Activated CD4-positive, alpha-beta T cell treated with anti-CD3 and anti-CD28 coated beads for 1 hour (primary cell): ENCODE measurements at places on chromosomes 13 and 19.
A peak's percentile ranks its signal among the peaks of the same experiment; 100 is the strongest.

GRCh38 chr13:79382545-79383275, 23.3 kb downstream of the RBM26 start:
- DNase-seq = no peak

DNA sequence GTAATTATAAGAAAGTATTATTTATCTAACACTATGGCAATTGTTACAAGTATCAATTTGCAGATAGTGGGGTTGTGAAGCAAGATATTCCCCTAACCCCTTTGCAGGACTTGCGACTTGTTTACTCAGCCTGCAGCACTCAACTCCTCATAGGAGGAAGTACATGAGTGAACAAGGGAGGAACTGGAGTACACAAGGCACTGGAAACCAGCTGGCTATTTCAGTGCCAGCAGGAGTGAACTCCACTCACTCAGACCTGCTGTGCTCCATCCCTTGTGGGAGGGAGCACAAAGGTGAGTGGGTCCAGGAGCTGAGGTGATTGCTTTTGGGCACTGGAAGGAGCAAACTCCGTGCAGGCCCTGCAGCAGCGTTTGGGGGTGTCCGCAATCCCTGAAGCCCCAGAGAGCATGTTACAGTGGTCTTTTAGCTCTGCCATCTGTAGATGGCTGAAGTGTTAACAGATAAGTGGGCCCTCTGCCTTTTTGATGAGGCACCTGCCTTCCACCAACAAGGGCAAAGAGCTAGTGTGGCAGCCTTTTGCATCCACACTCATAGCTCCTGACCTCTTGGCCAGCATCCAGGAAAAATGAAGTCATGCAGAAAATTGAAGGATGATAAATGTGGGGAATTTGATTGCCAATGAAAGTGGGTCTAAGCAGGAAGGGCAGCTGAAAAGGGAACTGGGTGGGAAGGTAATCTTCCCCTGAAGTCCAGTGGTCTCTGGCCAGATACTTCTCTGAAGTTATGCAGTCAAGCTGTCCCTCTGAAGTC, 802.2 kb upstream of the MIR17HG start:
- DNase-seq = no peak

DNA sequence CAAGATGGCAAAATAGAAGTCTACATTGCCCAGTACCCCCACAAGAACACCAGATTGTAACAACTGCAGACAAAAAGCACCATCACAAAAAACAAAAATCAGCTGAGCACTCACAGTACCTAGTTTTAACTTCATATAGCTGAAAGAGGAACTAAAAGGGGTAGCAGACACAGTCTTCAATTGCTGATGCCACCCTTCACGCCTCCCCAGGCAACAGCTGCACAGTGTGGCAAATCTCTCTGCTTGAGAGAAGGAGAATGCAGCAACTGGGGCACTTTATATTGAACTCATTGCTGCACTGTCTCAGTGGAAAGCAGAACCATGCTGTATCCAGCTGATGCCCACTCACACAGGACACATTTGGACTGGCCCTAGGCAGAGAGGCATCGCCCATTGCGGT, 2714.5 kb upstream of the PCDH20 start:
- DNase-seq = no peak

- no peak for DNase-seq
These were observed 52.7 kb upstream of the MCF2L start for GRCh38 chr13:112916296-112916695.

DNA sequence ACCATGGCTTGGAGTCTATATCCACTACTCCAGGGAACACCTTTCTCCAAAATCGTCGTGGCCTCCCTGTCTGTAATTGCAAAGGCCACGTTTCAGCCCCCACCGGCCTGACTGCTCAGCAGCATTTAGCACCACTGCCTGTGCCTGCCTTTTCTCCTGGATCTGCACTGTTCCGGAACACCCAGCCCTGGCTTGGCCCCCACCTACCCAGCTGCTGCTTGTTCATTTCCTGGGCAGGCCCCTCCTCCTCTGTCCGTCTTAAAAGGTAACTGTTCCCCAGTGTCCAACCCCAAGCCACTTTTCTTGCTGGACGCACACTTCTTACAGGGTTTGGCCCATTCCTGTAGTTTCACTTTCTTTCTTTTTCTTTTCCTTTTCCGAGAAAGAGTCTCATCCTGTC, 8.5 kb upstream of the SYT5 start:
- no peak for DNase-seq

DNA sequence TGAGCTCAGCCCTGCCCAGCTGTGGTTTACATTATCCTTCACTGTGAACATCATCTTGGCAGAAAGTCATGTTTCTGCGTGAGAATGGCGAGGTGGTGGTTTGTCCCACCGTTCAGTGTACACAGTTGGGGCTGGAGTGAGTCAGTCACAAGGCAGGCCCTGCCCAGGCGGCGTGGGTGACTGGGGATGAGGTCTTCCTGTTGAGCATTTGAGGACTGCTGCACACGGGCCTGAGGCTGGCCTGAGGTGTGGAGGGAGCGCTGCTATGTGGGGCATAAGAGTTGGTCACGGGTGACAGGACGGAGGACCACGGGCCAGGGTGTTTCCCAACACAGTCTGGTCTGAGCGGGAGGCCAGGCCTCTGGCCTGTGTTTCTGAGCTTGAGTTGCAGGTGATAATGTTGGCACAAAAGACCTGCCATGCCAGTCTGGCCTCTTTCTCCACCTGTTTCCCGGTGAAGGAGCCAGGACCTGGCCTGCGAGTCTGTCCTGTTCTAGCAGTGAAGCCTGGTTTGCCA, 13.4 kb upstream of the C19orf33 start:
- DNase-seq = no peak

GRCh38 chr13:76425935-76426334, 460.3 kb downstream of the KCTD12 start:
- DNase-seq = no peak

GRCh38 chr13:74443631-74444030, 309.4 kb upstream of the KLF12 start:
- DNase-seq = no peak

DNA sequence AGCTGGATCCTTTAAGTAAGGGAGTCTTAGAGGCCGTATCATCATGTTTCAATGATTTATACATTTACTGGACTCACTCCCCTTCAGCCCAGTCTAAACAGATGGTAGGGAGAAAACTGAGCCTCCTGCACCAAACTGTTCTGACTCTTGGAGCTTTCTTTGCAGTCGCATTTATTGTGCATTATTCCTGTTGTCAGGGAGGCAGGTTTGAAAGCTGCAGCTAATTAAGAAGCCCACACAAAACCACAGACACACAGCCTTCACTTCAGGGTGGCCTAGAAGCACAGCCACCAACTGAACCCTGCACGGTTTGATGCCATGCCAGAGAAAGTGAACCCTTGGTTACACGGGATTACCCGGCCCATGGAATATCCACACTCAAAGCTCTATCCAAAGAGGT, 911.0 kb downstream of the UQCRFS1 start:
- no peak for DNase-seq

DNA sequence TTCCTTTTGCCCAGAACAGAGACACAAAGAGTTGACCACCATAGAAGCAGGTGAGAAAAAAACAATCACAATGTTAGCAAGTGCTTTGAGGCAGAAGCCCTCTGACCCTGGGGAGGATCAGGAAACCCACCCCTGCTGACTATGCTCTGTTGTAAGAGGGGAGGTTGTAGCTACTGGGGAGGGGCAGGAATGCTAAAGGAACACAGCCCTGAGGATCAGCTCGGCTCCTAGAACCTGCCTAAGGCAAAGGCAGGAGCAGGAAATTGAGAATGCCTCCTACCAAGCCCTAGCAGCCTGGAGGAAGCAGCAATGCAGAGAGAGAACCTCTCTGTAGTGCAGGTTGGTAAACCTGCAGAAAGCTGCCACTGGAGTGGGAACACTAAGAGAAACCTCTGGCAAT, 624.0 kb upstream of the KLF12 start:
- DNase-seq = no peak

DNA sequence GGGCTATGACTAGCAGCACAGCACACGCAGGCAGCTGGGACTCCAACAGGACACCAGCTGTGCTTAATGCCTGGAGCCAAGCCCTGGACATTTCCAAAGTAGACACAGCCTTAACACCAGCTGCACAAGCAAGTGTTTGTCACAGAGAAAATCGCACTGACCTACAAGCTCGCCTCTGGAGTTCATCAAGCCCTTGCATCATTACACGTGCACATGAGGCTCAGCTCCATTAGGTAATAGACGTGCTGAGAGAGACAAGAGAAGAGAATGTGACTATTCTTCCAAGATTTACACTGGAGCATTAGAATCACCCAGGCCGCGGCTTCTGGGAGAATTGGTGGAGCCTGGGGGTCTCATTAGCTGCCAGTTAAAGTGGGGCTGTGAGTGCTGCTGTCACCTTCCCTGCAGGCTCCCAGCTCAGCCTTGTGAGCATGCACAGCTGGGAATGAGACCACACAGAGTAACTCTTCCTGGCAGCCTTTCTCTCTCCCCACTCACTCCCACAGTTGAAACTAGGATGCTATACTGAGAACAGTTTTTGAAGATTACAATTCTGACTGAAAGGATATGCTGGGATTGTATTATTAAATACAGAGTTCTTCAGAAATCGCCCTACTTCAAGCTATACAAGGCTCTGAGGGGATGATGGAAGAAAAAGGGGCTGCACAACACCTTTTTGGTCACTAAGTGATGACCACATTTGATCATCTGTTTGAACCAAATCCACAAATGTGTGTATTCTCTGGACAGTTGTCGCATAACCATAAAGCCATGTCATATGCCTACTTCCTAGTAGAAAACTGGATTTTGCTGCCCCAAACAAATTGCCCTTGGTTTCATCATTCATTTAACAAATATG, 10.5 kb downstream of the STOML3 start:
- no peak for DNase-seq

DNA sequence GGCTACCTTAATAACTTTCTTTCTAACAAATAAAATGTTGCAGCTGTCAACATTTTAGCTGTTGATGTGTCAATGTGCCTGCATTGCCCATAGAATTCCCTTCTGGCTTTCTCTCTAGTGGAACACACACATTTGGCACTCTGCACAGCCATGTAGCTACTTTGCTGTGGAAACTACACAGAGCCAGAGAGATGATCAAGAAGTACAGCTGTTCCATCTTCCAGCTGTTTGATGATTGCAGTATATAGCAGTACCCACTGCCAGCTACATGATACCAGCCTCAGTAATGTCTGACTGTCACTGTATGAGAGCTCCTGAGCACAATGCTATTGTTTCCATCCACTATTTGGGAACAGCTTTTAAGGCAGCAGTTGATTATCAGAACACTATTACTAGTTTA, 843.0 kb downstream of the PCDH17 start:
- no peak for DNase-seq

GRCh38 chr13:30257468-30258099, 49.8 kb downstream of the KATNAL1 start:
- DNase-seq = no peak

DNA sequence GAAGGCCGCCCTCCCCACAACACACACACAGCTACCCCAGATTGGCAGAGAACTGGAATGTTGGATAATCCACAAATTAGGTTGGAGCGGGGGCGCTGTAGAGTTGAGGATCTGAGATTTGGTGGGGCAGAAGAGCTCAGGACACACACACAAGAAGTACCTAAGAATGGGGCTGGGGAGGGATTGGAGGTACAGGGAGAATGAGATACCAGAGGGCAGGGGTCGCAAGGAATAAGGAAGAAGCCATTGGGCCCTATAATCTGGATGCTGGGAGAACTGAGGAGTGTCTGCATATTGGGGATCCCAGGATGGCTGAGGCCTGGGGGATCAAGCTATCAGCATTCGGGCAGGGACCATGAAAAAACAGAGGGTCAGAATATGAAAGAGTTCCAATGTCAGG, 11.5 kb downstream of the SYT3 start:
- DNase-seq = no peak

- peak; percentile 82 for DNase-seq
These were observed at the start of gene ZNF439 for GRCh38 chr19:11848594-11849469. Gene ZNF439, plus strand, starts transcription at chr19:11848726. Its CDS starts 142 bp downstream, at chr19:11848868.

- no peak for DNase-seq
These were observed 50.6 kb upstream of the UQCRFS1 start for GRCh38 chr19:29263305-29264135.

DNA sequence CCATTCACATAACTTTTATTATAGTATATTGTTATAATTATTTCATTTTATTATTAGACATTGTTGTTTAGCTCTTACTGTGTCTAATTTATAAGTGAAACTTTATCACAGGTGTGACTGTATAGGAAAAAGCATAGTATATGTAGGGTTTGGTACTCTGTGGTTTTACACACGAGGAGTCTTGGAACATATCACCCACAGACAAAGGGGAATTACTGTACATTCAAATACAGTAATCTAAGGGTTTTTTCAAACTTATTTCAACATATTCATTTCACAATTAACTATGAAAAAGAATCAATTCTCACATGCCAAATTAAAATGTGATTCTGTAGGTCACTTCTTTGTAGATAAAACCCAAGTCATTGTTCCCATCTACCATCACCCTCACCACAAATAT, 46.0 kb downstream of the RBM26 start:
- no peak for DNase-seq

DNA sequence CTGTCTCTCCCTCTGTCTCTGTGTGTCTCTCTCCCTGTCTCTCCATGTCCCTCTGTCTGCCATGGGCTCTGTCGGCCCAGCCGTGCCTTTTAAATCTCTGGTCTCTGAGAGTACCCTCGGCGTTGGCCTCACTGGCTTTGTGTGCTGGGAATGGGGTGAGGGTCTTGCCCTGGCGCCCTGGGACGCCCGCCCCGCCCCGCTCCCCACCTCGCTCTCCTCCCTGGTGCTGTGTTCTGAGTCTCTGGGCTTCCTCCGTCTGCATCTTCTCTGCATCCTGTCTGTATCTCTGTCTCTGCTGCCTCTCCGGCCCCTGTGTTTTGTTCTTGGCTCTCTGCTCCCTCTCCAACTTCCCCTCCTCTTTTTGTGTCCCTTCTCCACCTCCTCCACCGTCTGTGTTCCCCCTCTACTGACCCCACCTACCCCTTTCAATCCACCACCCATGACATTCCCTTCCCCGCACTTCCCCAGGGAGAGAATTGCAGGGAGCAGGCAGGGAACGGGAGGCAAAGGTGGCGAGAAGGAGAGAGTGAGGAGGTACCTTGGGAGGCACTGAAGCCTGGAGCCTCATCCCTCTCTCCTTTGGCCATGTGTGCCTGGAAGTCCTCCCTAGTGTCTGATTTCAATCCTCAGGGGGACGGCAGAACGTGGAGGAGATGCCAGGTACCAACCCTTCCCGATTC, 4.0 kb upstream of the MEIS3 start:
- DNase-seq = no peak

- no peak for DNase-seq
These were observed 109.9 kb downstream of the OLFM4 start for GRCh38 chr13:53138376-53139036.

DNA sequence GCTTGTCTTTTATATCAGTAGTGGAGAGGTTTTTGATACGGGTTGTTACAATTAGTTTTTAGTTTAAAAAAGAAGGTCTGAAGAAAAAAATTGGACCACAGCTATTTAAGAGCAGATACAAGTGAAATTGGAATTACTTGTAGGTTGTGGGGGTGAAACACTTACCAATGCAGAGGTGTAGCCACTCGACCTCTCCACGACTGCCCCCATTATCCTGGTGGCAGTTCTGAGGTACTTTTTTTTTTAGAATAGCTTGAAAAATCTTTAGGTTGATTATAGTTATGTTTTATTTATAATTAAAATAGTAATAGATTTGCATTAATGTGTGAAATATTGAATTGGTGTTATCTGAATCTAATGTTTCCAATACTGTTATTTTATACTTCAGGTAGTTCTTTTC, 60.7 kb downstream of the PAN3 start:
- DNase-seq = no peak

GRCh38 chr19:45251452-45252354, 632 bp downstream of the MARK4 start:
- DNase-seq = no peak
